Esophagus squamous epithelium (tissue), 5 donors: ENCODE measurements at places on chromosomes 2 and 18. TPM values are rescaled to one million over a fixed set of nuclear protein-coding genes. Genes with fewer than 3 reads are reported as not detected.

Gene OR6B2
- total RNA-seq: not detected

GRCh38 chr2:38398739-38399138 is 21.7 kb upstream of the ATL2 start:
- no peak for DNase-seq

Gene LRRC30
- total RNA-seq: not detected

Gene LGALSL
- 16.4 TPM for total RNA-seq

Gene REG3A
- not detected for total RNA-seq
